NCI-H1436 treated with DMSO at 0.1 percent for 48 hours (cell line): ENCODE measurements at places on chromosomes 3 and 15.

DNA sequence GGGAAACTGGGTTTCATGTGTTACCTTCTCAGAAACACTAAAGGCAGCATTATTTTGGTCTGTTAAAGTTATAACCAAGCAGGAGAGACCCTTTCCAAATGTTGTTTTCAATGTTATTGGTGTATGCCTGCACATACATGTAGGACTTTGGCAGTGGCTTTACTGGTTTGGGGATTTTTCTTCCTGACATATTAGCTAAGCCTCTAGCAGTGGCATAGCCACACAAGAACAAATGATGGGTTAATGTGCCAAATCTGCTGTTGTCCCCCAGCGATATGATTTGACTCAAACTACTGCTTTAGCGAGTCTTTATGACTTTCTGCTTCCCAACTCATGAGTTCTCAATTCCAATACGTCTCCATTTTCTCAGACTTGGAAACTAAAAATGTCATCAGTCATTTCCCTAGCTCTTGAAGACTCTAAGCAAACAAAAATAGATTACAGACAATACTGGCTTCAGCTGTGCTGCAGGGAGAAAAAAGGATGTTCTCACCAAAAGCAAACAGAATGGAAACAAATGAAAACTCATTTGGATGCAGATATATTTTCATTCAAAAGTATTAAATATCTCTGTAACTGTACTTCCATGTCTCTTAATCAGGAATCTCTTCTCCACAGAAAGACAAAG lies 29.6 kb downstream of the TPM1 start:
- DNase-seq, result no peak

GRCh38 chr3:86658876-86659275 lies 332.1 kb downstream of the VGLL3 start:
- DNase-seq, result no peak

- DNase-seq, result no peak
Observed at GRCh38 chr3:33322412-33322811, 45.2 kb downstream of the FBXL2 start.

DNA sequence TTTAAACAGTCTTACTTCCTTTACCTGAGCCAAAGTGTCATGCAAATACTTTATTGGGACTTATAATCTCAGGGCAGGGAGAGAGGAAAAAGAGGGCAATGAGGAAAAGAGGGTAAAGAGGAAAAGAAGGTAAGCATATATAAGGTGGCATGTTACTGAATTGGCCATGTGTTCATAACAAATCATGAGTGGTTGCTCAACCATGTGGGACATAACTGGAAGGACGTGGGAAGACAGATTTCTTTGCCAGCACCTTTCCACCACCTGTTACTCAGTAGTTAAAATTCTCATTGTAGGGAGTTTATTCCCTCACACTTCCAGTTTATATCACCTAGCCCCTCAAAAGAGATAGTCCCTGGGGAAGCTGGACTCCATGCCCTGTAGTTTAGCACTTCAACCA lies 54.7 kb upstream of the TPRG1 start:
- DNase-seq, result no peak

DNA sequence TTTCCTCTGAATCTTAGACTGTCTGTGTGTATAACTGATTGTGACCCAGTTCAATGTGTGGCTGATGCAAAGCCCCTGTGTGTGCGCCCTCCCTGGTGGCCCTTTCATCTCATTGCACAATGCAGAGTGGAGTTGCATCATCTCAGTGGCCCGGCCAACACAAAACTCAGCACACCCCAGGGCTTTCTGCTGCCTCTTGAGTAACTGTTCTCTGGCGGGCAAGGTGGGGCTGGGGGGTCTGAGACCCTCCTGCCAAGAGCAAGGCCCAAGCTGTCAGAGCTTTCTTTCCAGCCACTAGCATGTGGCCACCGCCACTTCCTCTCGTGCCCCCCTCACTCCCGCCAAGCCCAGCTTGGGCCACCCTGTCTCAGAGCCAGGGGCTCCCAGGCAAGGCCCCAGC lies 80.7 kb upstream of the ALDH1L1 start:
- DNase-seq, result no peak

GRCh38 chr15:58264053-58264971 lies 126.1 kb downstream of the AQP9 start:
- DNase-seq, result no peak

GRCh38 chr15:34014556-34014955 lies 24.4 kb downstream of the AVEN start:
- no peak for DNase-seq

DNA sequence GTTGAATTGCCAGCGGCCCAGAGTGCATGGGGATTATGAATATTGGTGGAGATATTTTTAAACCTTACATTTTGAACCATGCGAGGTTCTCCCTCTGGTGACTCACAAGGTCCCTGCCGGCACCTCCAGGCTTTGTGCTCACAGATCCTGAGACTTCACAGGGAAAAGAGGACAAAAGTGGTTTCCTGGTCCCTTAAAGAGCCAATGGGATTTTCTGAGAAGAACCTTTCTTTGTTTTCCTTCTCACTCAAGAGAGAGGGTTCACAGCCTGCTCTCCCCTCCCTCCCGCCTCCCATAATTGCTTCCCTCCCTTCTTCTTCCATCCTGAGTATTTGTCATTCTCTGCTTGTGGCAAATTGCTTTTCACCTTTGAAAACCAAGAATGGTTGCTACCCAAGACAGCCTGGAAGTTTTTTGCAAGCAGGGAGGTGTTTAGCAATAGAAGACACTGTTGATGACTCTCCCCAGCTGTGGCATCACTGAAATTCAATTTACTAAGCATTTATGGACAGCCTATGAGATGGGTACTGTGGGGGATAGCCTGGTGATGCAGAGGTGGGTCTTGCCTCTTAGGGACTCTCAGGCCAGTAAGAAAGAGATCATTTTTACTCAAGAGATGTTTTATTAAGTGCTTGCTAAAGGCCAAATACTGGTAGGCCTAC lies 76.6 kb downstream of the CPN2 start:
- DNase-seq, result no peak

DNA sequence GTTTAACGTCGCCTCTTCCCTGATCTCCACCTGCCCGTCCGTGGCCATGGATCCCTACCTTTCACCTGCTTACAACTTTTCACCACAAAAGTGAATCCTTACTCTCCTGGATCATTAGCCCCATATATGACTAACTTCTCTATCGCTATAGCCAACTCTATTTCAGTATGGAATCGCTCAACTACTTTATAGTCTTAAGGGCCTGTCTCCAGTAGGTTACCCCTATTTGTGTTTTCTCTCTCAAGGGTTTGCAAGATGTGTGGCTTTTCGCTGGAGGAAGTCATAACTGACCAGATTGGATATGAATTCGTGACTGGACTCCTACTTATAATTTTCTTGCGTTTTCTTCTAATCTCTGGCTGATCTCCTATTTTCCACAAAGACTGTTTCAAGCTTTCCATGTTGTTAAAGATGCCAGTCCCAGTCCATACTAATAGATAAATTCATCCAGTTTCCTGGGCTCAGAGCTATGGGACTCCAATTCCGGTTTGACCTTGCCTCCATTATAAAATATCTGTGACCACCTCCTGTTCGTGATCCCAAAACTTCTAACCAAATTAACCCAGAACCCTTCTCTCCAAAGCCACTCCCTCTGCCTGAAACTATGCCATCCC lies 1.3 kb upstream of the STAG1 start:
- no peak for DNase-seq

GRCh38 chr3:80733522-80734176 lies 965.9 kb upstream of the ROBO1 start:
- no peak for DNase-seq

- no peak for DNase-seq
Observed at GRCh38 chr3:29057326-29057725, 223.5 kb upstream of the RBMS3 start.
